ENCODE measurements at places on chromosomes 2 and 18.

- DNase-seq = no peak
Measured at GRCh38 chr18:60200558-60200957, 172.0 kb downstream of the MC4R start.

DNA sequence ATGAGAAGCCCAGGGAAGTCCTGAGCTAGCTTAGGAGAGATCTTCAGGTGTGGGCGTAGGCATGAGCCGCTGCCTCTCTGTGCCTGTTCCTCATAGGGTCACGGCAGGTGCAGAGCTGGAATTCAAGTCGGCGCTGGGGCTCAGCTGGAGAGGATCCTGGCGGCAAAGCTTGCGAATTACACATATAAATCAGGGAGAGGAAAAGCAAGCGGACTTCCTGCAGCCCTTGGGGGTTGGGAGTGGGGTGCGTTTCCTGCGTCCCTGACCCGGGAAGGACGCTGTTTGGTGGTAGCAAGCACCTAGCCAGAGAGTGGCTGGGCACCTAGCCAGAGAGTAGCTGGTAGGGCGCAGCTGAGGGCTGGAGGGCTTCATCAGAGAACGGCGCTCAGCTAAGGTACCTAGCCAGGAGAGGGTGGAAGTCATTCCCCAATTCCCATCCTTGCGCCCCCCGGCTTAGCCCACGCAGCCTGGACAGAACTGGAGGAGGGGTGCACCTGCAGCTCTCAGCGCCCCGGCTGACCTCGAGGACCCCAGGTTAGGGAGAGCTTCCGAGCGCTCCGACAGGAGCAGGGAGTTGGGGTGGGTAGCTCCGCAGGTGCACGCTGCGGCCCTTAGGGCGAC lies 459 bp upstream of the EFR3B start:
- peak; percentile 50 for DNase-seq

GRCh38 chr2:41314511-41315070 lies 733.2 kb upstream of the PKDCC start:
- no peak for DNase-seq

DNA sequence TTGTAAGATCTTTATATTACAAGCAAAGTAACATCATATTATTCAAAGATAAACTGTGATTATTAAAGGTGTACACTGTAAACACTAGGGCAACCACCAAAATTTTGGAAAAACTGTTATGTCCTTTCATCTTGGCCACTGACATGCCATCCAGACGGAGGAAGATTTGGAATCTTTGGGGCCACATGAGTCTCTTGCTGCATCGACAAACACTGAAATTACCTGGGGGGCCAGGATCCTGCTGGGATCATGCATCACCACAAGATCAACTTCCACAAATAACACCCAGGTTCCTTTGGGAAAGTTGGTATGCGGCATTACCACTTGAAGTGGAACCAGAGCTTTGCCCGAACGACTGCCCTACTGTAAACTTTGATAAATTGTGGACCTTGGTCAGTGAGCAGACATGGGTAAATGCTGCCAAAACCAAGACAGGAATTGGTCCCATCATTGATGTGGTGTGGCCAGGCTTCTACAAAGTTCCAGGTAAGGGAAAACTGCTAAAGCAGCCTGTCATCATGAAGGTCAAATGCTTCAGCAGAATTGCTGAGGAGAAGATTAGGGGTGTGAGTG lies 110.6 kb upstream of the UXS1 start:
- no peak for DNase-seq

DNA sequence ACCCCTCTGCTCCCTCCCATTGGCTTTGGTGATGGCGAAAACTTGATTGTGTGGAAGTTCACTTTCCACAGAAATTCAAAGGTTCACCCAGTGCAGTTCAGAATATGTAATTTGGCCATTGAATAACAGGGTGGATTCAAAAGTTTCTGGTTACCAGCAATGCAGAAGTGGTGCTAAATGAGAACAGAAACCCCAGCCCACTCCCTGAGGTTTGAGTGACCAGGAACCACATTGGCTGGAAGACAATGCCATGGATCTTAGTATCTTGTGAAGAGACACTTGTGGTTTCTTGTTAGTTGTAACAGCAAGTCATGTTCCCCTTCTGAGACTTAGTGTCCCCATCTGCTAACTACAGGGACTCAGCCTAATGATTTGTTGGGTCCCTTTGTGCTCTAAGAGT lies 49.8 kb downstream of the QPCT start:
- no peak for DNase-seq

DNA sequence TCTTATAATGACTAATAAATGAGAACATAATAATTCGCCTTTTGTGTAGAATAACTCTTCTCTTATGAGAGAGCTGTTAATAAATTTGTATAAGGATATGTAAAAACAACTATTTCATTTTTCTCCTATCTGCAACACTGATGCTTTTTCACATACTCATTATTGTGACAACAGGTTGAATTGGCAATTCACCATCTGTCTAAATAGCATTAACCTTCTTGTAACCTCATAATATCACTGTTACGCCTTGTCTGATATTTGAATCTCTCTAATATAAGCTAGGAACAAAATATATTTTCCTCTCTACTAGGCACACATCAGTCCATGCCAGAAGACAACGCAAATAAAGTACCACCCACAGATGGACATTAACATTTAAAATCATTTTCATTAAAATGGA lies 938.9 kb downstream of the CPS1 start:
- DNase-seq = no peak

DNA sequence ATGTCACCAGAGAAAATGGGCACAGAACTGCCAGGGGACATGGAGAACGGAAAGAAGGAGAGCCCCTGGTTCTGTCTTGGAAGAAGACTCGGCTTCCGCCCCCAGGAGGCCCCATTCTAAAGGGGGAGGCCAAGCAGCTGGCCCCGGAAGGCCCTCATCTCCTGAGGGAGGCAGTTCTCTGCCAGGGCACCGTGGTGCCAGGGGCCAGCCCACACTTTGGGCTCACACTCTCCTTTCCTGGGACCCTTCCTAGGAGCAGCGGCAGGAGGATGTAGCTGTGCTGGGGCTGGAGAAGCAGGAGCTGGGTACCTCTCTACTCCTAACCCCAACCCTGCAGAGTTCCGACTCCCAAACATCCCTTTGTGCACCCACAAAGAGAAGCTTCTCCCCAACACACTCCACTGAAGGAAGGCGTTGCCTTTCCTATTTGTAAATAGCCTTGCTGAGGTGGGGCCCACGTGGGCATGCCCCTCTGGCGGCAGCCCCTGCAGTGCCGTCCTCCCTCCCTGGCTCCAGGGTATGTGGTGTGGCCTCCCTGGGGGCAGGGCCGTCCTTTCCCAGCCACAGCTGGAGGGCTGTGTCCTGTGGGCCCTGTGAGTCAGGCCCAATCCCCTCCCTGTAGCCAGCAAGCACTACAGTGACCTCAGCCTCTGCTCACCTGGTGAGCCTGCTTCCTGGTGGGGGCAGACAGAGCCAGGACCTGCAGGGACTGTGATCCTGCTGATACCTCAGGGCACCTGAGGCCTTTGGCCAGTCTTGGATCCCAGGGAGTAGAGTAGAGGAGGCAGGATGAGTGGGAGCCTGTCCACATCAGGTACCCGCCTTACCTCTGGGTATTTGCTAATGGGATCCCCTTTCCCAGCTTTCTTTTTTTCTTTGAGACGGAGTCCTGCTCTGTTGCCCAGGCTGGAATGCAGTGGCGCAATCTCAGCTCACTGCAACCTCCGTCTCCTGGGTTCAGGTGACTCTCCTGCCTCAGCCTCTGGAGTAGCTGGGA lies 26.6 kb downstream of the ZFP36L2 start:
- DNase-seq = no peak

DNA sequence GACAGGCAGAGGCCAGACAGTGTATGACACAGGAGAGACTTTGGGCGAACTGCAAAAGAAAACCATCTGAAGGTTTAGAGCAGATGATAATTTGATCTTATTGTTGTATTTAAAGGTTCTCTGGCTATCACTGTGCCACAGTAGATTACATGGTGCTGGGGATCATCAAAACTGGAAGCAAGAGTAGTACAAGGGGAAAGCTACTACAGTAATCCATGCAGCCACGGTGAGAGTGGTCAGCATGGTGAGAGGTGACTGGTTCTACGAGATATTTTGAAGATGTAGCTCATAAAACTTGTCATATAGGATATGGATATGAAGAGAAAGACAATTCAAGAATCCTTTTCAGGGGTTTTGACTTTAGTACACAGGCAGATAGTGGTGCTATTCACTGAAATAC lies 194.8 kb upstream of the GULP1 start:
- no peak for DNase-seq

- no peak for DNase-seq
Measured at GRCh38 chr18:22711192-22711685, 221.9 kb upstream of the RBBP8 start.

DNA sequence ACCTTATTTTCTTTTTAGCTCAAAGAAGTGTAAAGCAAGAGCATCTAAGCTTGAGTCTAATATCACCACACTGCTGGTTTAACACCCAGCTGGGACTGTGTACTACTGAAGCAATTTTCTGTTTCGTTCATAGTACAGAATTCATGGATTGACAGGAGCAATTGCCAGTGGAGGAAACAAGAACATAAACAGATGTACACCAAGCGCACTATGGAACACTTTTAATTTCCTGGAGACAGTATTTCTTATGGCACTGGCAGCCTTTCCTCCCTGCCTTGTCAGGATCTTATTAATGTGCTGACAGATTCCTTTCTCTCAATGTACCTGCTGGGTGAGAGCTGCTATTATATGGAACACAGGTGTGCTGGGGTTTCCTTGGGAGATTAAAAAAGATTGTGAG lies 4.2 kb upstream of the LANCL1 start:
- DNase-seq = no peak

DNA sequence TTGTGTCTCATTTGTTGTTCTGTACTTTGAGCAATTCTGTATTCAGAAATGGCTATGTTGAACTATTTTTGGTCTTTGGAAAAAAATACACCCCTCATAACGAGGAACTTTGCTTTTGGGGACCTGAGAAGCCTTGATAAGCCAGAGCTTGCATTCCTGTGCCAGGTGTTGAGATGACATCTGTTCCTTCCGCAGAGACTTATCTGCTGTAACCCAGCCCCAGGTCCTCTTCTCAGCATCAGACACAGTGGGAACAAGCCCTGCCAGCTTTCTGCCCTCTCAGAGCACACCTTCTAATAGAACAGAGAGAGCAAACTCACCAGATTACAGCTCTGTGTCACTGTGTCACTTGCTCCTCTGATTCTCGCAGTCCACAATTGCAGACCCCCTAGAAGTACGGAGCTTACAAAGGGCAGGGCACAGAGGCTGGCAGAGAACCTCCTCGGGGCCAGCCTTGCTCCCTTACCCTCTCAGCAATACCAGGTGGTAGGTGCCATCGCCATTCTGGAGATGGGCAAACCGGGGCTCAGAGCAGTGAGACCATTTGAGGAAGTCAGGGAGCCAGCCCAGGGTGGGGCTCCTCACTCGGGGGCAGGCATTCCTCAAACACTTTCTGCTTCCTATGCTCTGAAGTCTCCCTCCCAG lies 97.4 kb downstream of the DDX1 start:
- no peak for DNase-seq

DNA sequence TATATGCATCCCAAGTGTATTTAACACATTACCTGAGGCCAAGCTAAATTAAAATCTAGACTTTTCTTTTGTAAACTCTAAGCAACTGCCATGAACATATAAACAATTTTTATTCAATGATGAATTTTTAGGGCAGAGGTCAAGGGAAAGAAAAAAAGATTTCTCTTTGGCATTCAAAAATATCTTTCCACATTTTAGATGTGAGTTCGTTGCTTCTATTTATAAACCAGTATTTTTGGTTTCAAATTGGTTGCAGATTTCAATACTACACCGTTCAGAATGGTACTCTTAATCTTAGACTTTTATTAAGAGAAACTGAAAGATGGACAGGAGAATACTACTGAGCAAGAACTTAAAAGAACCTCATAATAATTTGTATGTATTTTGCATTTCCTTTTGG lies 293.6 kb upstream of the CCDC68 start:
- DNase-seq = no peak

DNA sequence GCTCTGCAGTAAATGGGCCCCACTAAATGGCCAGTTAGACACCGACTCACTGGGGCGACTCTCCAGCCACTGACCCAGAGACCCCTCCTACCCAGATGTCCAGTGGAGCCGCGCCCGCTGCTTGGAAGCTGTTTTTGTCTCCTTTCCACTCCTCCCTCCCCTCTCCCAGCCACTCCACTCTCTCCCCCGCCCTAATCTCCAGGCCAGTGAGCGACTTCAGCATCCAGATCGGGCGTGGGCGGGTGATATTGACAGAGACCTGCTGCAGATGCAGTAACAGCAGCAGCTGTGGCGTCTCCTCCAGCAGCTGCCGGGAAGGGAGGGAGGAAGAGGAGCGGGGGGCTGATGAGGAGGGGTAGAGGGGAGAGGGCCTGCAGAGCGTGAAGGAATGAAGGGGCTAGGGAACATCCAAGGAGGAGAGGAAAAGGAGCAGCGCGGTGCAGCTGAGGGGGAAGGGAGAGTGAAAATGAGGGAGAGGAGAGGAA lies at the start of gene SCN7A:
SCN7A (minus strand) TSS at position 110 of the 485 bp plus-strand sequence. CDS start 16,553 bp downstream, outside the sequence.
- DNase-seq = no peak

DNA sequence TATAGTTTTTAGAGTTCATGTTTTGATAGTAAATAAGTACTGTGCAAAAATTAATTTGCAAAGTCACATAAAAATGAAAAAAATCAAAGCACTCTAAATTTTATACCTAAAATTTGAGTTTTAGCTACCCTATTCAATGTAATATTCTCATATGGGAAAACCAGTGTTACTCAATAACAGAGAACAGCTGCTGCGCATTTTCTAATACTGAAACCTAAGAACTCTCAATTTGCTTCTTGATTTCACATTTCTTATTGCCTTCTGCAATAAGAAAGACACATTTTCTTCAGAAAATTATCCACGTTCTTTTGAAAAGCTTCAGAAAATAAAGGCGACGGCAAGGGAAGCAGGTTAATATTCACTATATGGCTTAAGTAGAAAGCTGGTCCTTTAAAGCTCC lies 199.1 kb upstream of the CCDC150 start:
- DNase-seq = no peak

DNA sequence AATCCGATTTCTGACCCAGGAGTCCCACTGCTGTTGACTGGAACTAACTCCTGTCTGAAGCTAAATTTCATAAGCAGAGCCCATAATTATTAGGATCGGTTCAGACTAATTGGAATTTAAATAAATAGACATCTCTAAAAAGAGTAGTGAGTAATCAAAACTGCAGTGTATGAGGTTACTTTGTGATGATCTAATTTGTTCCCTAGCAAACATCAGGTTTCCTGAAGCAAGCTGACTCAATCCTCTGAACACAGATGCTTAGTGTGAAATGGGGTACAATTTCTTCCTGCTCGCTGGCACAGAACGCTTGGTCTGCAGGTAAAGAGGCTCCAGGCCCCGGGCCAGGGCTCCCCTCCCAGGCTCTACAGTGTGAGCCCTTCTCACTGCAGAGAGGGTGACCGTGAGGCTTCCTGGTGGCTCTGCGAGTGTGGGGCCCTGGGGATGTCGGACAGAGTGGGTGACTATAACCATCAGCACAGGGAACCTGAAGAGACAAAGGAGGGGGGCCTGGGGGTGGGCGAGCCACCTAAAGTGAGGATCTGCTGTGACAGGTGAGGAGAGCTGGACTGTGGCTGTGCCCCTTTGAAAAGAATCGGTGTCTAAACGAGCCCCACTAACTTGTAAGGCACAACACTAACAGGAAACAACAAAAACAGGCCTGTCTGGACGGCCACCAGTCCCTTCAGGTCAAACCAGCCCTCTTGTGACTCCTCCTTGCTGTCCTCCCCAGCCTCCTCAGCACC lies 20.2 kb downstream of the CHST10 start:
- no peak for DNase-seq
